RCC 7860 (cell line): ENCODE measurements at places on chromosomes 1 and 21.

DNA sequence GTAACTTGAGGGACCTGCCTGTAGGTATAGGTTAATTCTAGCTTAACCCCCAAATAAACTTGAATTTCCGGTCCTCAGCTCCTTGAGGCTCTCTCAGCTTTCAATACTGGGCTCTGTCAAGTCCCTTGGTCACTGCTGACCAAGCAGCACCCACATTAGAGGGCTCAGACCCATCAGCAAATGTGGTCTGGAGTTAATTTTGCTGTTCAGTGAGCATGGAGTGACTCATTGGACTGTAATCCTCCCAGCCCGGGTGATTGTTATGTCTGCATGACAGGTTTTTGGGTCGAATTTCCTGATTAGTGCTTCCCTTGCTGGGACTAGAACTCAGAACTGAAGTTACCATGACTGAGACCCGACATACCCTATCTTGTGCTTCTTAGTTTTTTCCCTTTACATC is 130.6 kb downstream of the URB2 start:
- DNase-seq, result peak; percentile 91

GRCh38 chr21:14686466-14687267 is 140.6 kb upstream of the SAMSN1 start:
- no peak for DNase-seq

- DNase-seq, result no peak
Observed at GRCh38 chr1:3545363-3546047, 65.8 kb downstream of the MEGF6 start.

GRCh38 chr1:39392851-39393573 is 98.4 kb upstream of the BMP8A start:
- DNase-seq, result no peak

GRCh38 chr1:75808921-75809320 is 12.2 kb downstream of the MSH4 start:
- DNase-seq, result no peak

DNA sequence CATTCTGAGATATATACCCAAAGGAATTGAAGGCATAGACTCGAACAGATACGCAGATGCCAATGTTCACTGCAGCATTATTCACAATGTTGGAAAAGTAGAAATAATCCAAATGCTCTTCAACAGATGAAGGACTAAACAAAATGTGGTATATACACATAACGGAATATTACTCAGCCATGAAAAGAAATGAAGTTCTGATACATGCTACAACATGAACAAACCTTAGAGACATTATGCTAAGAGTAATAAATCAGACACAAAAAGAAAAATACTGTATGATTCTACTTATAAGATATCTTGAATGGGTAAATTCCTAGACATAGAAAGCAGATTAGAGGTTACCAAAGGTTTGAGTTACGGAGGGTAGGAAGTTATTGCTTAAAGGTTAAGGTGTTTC is 57.9 kb downstream of the SLC25A24 start:
- no peak for DNase-seq
